Omental fat pad (tissue), 4 donors: ENCODE measurements at places on chromosomes 1 and 21. TPM values are rescaled to one million over a fixed set of nuclear protein-coding genes. Genes with fewer than 3 reads are reported as not detected.

GRCh38 chr21:26888256-26888655, 43.0 kb upstream of the ADAMTS1 start:
- DNase-seq, result no peak

- DNase-seq, result no peak
Observed at GRCh38 chr1:109433322-109433721, 7.1 kb upstream of the PSMA5 start.

GRCh38 chr1:164671323-164671965, 112.5 kb downstream of the PBX1 start:
- no peak for DNase-seq

The SLC5A3 gene
- 21.1 TPM for total RNA-seq

DNA sequence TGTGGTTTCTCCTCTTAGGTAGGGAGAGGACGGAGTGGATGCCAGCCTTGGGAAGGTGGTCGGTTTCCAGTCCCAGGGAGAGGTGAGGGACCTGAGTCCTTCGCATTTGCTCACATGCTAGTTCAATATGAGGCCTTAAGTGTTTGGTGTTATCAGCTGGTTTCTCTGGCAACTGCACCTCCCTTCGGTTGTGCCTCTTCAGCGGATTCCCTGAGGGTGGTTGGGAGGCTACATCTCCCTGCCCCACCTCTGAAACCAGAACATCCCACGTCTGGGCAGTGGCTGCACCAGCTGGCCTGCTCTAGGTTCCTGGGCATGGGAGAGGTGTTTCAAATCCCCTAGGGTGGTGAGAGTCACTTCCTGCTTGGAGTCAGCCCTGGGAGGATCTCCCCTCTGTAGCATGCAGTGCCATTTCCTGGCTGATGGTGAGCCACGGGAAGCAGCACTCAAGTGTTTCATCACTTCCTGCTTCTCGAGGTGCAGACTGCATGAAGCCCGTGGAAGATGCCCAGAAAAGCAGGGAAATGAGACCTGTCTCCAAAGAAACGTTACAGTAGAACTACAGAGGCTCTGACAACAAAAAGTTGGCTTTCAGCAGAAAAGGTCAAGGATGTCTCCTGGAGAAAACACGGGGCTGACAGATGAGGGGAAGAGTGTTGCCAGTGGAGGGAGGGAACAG, 4.5 kb downstream of the TMEM125 start:
- DNase-seq, result no peak
